ENCODE measurements at places on chromosomes 4 and X.
A peak's percentile ranks its signal among the peaks of the same experiment; 100 is the strongest.

- peak overlapping the region; percentile 30 for H3K27ac ChIP-seq
- peaks cover 36% of the 10 kb centered on the region for H3K4me1 ChIP-seq
- H3K4me3 ChIP-seq = no peak overlapping the region
- H3K27me3 ChIP-seq = no peaks in the 10 kb centered on the region
- H3K36me3 ChIP-seq = no peaks in the 10 kb centered on the region
- DNase-seq = no peak
Observed at GRCh38 chr4:2858451-2859217, 15.0 kb downstream of the ADD1 start.

- no peak overlapping the region for H3K4me3 ChIP-seq
- peaks cover 30% of the 10 kb centered on the region for H3K4me1 ChIP-seq
- no peak overlapping the region for H3K27ac ChIP-seq
- DNase-seq = no peak
Observed at GRCh38 chr4:89897867-89898266, 3.2 kb downstream of the MMRN1 start.

DNA sequence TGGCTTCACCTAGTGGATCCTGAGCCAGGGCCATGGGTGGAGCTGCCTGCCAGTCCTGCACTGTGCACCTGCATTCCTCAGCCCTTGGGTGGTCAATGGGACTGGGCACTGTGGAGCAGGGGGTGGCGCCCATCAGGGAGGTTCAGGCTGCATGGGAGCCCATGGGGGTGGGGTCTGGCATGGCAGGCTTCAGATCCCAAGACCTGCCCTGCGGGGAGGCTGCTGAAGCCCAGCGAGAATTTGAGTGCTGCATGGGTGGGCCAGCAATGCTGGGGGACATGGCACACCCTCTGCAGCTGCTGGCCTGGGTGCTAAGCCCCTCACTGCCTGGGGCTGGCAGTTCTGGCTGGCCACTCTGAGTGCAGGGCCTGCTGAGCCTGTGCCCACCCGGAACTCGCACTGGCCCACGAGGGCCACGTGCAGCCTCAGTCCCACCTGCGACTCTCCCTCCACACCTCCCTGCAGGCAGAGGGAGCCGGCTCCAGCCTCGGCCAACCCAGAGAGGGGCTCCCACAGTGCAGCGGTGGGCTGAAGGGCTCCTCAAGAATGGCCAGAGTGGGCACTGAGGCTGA, 270.0 kb downstream of the CENPC start:
- H3K36me3 ChIP-seq = no peaks in the 10 kb centered on the region
- no peak overlapping the region for H3K4me3 ChIP-seq
- DNase-seq = no peak
- H3K27ac ChIP-seq = no peak overlapping the region
- H3K27me3 ChIP-seq = no peaks in the 10 kb centered on the region

DNA sequence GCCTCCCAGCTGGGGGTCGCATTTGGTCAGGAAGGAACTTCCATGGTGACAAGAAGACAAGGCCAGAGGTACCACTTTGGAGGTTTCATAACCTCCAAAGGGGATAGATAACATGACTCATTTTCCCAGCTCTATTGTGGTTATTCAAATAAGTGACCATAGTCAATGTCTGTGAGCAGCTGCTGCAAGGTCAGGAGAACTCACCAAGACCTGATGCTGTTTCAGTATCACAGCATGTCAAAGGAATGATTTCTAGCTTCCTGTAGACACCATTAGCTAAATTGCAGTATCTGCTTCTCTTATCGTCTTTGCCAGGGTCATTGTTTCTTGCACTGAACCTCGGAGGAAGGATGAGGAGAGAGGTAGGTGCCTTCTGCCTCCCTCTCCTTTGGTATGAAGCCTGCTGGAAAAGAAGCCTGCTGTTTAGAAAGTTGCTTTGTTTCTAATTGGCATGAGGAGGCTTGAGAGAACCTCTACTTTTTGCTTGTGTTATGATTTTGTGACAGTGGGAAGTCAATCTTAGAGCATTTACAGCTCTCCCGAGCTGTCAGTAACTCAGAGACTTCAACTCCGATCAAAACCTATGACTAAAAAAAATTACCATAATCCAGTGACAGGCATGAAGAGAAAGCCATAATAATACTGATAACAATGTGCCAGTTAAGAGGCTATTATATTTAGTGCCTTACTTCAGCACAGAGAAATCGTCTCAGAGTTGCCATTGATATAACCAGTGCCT, 38.0 kb upstream of the GATB start:
- H3K27ac ChIP-seq = no peak overlapping the region
- H3K27me3 ChIP-seq = peaks cover 4% of the 10 kb centered on the region
- no peak for DNase-seq
- H3K4me3 ChIP-seq = no peak overlapping the region

GRCh38 chr4:185738820-185739219, 73.2 kb downstream of the SORBS2 start:
- no peak overlapping the region for H3K27ac ChIP-seq
- no peak for DNase-seq
- no peaks in the 10 kb centered on the region for H3K36me3 ChIP-seq
- no peak overlapping the region for H3K4me3 ChIP-seq

GRCh38 chr4:120919358-120919757, 3.2 kb downstream of the PRDM5 start:
- peaks cover 10% of the 10 kb centered on the region for H3K4me1 ChIP-seq
- H3K4me3 ChIP-seq = no peak overlapping the region
- DNase-seq = no peak
- no peaks in the 10 kb centered on the region for H3K27me3 ChIP-seq

GRCh38 chr4:47862297-47862696, 24.4 kb upstream of the CORIN start:
- peaks cover 6% of the 10 kb centered on the region for H3K36me3 ChIP-seq
- no peak for DNase-seq

DNA sequence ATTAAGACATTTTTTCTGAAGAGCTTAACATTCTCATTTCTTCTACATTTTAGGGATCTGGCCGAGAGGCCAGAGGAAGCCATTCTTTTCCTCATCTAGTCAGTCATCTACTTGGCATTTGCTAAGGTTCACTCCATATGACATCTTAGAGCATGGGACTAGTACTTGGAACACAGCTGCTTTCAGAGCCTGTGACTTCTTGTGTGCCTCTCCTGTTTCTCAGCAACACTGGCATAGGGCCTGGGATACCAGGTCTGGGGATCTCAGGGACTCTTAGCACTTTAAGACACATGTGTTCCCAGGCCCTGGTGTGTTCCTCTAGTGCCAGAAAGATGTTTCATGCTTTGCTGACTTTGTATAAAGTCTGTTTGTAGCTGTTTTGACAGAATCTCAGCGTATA, 7.3 kb downstream of the PLP1 start:
- no peak overlapping the region for H3K4me3 ChIP-seq
- DNase-seq = no peak
- no peaks in the 10 kb centered on the region for H3K36me3 ChIP-seq
- H3K4me1 ChIP-seq = peaks cover 8% of the 10 kb centered on the region
- H3K27me3 ChIP-seq = no peaks in the 10 kb centered on the region
- no peak overlapping the region for H3K27ac ChIP-seq

DNA sequence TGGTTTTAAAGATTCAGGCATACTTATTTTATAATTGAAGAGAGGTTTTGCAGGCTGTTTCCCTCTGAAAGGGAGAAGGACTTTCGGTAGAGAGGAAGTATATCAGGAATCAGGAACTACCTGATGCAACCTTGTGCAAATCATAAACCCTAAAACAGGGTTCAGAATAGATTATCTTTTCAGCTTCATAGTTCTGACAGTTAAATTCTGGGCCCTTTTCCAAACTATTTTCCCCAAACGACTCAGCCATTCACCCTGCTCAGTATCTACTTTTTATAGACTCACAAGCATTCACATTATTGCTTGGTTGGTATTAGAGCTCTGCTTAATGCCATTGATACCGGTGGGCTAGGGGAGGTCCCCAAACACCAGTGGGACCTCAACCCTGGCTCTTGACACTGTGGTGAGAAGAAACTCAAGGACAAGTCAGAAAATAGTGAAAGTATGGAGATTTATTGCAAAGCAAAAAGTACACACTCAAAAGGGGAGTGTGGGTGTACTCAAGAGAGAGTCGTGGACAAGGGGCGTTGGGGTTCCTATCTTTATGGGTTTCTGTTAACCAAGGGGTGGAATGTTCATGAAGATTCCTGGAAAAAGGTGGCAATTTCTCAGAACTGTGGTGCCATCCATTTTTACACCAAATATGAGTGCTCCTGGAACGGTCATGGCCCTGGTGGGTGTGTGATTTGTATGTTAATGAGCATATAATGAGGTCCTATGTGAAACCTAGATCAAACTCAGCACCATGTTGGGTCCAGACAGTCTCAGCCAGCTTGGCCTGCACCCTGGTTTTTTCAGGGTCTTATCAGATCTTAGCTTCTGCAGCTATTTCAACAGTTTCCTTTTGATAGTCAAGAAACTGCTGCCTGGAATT, 238.3 kb downstream of the DCLK2 start:
- H3K36me3 ChIP-seq = peaks cover 67% of the 10 kb centered on the region
- no peak for DNase-seq
- no peaks in the 10 kb centered on the region for H3K4me1 ChIP-seq
- H3K27ac ChIP-seq = no peak overlapping the region

GRCh38 chr4:155956461-155956860, 2.8 kb upstream of the CTSO start:
- no peak overlapping the region for H3K4me3 ChIP-seq
- H3K36me3 ChIP-seq = no peaks in the 10 kb centered on the region
- DNase-seq = no peak
- H3K27ac ChIP-seq = peak overlapping the region; percentile 14
- peaks cover 15% of the 10 kb centered on the region for H3K27me3 ChIP-seq

GRCh38 chrX:21865436-21865835, 9.6 kb downstream of the YY2 start:
- no peak overlapping the region for H3K4me3 ChIP-seq
- no peaks in the 10 kb centered on the region for H3K4me1 ChIP-seq
- no peaks in the 10 kb centered on the region for H3K27me3 ChIP-seq

DNA sequence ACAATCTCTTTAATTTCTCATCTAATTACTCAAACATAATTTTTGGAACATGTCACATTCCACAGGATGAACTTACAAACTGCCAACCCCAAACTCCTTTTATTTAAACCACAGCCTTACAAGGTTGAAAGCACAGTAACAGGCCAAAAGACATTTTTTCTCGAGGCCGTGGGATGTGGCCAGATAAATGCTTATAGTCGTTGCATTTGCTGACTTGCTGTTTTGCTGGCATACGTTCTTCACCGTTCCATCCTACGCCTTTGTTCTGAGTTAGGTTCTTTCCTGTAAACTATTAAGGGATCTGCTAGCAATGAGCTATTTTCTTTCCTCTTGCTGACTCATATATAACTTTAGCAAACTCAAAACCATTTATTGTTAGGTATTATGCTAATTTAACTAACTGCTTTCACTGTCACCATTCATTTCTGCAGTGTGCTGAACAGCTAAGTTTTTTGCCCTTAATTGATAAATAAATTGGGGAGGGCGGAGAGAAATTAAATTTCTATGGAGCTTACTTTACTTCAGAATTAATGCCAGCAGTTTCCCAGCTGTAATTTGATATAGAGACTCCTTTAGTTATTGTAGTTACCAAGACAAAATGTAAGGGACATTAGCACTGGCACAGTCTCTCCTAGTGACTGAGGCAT, 135.1 kb upstream of the PACRGL start:
- no peaks in the 10 kb centered on the region for H3K27me3 ChIP-seq
- H3K36me3 ChIP-seq = no peaks in the 10 kb centered on the region
- H3K27ac ChIP-seq = no peak overlapping the region
- no peaks in the 10 kb centered on the region for H3K4me1 ChIP-seq
- H3K4me3 ChIP-seq = no peak overlapping the region

DNA sequence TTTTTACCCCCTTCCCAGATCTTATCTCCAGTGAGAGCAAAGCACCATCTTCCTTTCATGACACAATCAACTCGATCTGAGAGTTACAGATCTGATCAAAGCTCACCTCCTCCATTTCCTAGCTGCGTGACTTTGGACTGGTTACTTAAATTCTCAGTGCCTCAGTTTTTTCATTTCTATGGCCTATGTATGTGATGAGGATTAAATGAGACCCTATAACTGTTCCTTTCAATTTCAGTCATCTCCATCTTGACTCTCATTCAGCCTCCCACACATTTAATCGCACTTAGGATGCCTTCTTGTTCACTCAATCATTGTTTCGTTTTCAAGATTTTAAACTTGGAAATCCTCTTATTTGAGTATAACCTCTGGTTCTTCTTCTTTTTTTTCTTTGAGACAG, 20.1 kb upstream of the CXCR3 start:
- no peaks in the 10 kb centered on the region for H3K36me3 ChIP-seq
- H3K27ac ChIP-seq = no peak overlapping the region
- no peak overlapping the region for H3K4me3 ChIP-seq
- peaks cover 6% of the 10 kb centered on the region for H3K4me1 ChIP-seq
- no peak for DNase-seq

All from naive thymus-derived CD8-positive, alpha-beta T cell (primary cell).